ENCODE measurements at places on chromosomes 12 and 14. TPM values are rescaled to one million over a fixed set of nuclear protein-coding genes. Genes with fewer than 3 reads are reported as not detected.

Gene KRT80
- polyA plus RNA-seq: 0.80 TPM

Gene SYNDIG1L
- polyA plus RNA-seq: 0.50 TPM

Gene DCP1B
- polyA plus RNA-seq: 30.5 TPM

Gene RPGRIP1
- polyA plus RNA-seq: 0.58 TPM

Gene CACNA1C
- polyA plus RNA-seq: 11.4 TPM

Gene CCDC38
- polyA plus RNA-seq: 1.1 TPM

Gene PROX2
- 4.3 TPM for polyA plus RNA-seq

Gene VCPKMT
- polyA plus RNA-seq: 16.9 TPM

Gene TMEM30B
- 11.3 TPM for polyA plus RNA-seq

Gene LGR5
- polyA plus RNA-seq: 23.1 TPM

Gene FBRSL1
- polyA plus RNA-seq: 57.7 TPM

Gene CLEC4A
- 3.5 TPM for polyA plus RNA-seq

Gene FAM90A1
- polyA plus RNA-seq: 3.8 TPM

Gene RTN1
- polyA plus RNA-seq: 3.9 TPM

Gene GPR135
- 7.4 TPM for polyA plus RNA-seq

Gene EGLN3
- polyA plus RNA-seq: 19.8 TPM

Gene FCF1
- polyA plus RNA-seq: 64.3 TPM

Gene STAB2
- polyA plus RNA-seq: 1.9 TPM

Gene IL31
- polyA plus RNA-seq: not detected

Gene CNTN1
- polyA plus RNA-seq: 35.7 TPM

Gene LRRC9
- polyA plus RNA-seq: 3.8 TPM

Gene RTRAF
- polyA plus RNA-seq: 275 TPM

Gene MYO1H
- polyA plus RNA-seq: 1.7 TPM
